Cardiac septum (tissue), 1 donor: ENCODE measurements at places on chromosomes 16 and 17. TPM values are rescaled to one million over a fixed set of nuclear protein-coding genes. Genes with fewer than 3 reads are reported as not detected.
A peak's percentile ranks its signal among the peaks of the same experiment; 100 is the strongest.

- no peak for DNase-seq
These were observed 14.4 kb upstream of the CBX8 start for GRCh38 chr17:79811011-79811867.

GRCh38 chr16:6969594-6969993, 363.1 kb upstream of the RBFOX1 start:
- no peak for DNase-seq

- no peak for DNase-seq
These were observed 398.8 kb upstream of the SALL1 start for GRCh38 chr16:51549836-51550235.

GRCh38 chr17:4534515-4534914, 20.7 kb downstream of the MYBBP1A start:
- no peak for DNase-seq

DNA sequence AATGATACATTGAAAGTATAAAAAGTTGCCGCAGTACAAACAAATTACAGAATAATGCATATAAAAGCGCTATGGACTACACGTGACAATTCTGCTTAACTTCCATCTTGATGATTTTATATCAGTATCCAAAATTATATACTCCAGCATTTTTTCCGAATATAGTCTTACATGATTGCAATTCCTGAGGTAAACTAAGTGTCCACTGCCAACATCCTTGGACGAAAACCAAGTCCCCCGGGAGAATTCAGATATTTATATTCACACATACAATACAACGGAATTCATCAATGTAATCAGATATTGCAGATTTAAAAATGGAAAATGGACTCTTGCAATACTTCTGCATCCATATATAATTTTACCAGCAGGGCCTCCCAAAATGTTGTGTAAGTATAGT, 8.9 kb upstream of the MYH11 start:
- no peak for DNase-seq

DNA sequence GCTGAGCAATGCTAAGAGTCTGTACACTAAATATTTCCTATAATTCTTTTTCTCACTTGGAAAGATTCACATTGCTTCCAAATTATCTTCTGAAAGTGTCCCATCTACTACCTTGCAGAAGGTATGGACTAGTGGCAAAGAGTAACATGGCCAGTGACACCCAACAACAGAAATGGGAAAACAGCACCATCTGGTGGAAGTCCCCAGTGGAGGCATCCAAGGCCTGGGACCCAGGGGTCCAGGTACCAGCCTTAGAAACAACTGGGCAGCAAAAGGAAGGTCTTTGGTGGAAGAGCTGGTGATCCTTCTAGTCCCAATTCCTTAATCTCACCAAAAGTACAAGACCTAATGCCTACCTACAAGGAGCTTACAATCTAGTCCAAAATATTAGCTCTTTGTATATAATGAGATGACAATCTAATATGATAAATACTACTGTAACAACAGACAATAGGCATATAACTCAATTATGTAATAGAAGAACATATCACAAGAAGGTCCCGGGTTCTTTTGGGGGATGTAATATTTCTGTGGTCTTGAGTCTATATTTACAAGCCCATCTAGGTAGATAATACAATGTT, 55.3 kb downstream of the SKAP1 start:
- no peak for DNase-seq

GRCh38 chr16:23979982-23980381, 144.2 kb downstream of the PRKCB start:
- no peak for DNase-seq

DNA sequence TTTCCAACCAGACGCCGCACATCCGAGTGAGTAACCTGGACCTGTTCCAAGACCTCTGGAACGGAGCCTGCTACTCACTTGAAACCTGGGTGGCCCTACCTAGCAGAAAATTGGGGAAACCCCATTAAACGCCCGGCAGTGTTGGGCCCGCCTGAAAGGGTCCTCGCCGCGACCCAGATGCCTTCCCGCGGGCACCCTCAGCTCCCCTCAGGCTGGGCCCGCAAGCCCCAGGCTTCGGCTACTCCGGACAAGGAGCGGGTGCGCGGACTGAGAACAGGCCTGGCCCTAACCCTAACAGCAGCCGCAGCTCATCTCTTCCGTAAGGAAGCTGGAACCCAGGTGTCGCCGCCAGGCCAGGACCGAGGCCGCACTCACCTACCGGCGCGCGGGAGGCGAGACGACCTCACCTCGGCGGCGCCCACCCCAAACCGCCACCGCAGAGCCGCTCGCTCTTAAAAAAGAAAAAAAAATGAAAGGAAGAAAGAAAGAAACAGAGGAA, 344 bp downstream of the PSME3IP1 start:
- DNase-seq = peak; percentile 77

DNA sequence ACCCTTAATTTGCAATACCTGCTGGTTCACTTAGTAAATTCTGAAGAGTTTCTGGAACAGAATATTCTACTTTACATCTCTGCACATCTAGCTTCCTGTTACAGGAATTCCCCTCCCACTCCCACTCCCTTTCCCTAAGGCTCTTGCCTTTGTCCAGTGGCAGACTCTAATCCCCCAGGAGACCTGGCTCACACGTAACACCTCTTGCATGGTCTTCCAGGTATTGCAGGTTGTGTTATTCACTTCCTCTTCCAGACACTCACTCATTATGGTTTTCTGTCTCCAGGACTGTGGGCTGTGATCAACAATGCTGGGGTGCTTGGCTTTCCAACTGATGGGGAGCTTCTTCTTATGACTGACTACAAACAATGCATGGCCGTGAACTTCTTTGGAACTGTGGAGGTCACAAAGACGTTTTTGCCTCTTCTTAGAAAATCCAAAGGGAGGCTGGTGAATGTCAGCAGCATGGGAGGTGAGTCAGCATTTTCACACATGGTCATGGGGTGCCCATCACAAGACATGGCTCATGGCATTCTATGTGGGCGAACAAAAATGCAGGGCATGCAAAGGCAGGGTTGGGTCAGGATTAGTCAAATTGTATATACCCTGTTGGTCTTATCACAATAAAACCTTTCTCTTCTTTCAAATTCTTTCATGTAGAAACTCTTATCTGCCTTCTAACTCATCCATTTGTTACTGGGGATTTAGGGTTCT, 35.8 kb downstream of the HSD17B2 start:
- DNase-seq = no peak

- DNase-seq = no peak
These were observed 609 bp upstream of the ZNF750 start for GRCh38 chr17:82840431-82840831.

Gene CDH13
- 108 TPM for total RNA-seq

DNA sequence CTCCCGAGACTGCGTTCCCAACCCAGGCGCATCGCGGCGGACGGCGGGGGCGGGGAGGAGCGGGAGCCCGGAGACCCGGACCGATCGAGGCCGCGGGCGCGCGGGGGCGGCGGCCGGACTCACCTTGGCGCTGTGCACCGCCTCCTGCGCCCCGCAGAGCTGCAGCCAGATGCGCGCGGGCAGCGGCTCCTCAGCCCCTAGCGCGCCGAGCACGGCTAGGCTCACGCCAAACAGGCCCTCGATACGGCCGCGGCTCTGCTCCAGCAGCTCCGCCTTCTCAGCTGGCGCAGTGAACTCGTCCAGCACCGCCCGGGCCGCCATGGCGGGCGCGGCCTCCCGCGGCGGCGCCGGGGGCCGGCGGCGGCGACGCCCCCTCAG, 339 bp downstream of the N4BP1 start:
- peak; percentile 82 for DNase-seq

- no peak for DNase-seq
These were observed 40.3 kb upstream of the SNN start for GRCh38 chr16:11627822-11628457.

- DNase-seq = no peak
These were observed 44.4 kb downstream of the BRD7 start for GRCh38 chr16:50324345-50324744.

GRCh38 chr16:84323606-84324005, 28.9 kb downstream of the WFDC1 start:
- DNase-seq = no peak

GRCh38 chr17:68004201-68004600, 7.9 kb upstream of the C17orf58 start:
- DNase-seq = no peak

Gene NAGS
- 0.51 TPM for total RNA-seq

DNA sequence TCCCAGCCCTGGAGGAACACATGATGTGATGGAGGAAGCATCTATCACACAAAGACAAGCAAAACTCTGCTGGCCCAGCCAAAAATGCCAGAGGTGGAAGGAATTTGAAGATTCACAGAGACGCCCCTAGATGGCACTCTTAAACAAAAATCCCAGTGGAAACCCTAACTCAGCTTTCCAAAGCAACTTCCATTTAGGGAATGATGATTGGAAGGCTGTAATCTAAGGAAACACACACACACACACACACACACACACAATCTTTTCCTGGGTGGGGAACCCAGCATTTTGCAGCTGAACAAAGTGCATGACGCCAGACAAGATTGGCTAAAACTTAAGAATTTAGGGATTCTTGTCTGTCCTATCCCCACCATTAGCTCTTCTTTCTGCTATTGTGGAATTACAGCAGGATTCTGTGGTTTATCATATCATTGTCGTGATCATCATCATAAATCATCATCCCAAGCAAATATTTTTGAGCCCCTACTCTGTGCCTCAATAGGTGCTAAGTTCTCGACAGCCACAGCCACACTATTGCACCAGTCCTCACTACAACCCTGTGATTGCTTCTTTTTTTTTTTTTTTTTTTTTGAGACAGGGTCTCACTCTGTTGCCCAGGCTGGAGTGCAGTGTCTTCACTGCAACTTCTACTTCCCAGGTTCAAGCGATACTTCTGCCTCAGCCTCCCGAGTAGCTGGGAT, 1.6 kb upstream of the LDAF1 start:
- DNase-seq = no peak

DNA sequence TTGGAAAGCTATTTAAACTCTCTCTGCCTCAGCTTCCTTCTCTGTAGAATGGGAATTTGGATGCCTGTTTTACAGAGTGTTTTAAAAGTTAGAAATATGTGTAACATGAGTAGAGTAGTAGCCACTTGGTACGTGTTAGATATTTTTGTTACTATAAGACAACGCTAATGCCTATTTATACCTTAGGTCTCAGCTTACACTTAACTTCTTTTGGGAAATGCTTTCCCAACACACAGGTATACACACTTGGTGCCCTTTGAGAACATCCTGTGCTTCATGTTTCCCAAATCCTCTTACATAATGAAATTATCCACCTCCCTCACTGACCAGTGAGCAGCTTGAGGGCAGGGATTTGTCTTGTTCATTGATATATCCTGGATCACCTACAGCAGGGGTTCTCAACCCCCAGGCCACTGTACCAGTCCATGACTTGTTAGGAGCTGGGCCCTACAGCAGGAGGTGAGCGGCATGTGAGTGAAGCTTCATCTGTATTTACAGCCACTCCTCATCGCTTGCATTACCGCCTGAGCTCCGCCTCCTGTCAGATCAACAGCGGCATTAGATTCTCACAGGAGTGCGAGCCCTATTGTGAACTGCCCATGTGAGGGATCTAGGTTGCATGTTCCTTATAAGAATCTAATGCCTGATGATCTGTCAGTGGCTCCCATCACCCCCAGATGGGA, 33.5 kb downstream of the ARSG start:
- DNase-seq = no peak

- no peak for DNase-seq
These were observed 88.5 kb downstream of the HELZ start for GRCh38 chr17:67156269-67157199.

Gene NPTX1
- total RNA-seq = 0.62 TPM

GRCh38 chr16:17744921-17745572, 274.3 kb upstream of the XYLT1 start:
- DNase-seq = no peak

Gene MYO1C
- total RNA-seq = 209 TPM

DNA sequence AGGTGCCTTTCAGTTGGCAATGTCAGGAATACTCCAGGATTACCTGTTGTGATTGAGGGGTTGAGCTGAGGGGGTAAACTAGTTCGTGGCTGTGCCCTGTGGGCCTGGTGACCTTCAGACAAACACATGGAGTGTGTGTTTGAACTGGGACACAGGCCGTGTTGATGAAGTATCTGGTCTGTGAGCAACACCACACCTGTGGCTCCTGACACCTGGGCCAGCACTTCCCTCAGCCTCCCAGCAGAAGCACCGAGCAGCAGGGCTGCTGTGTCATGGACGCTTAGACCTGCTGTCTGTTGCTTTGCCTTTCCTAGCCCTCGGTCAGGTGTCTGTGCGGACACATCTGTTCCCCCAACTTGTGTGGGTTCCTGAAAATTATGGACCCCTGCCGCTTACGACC, 82.9 kb downstream of the KSR1 start:
- DNase-seq = no peak

DNA sequence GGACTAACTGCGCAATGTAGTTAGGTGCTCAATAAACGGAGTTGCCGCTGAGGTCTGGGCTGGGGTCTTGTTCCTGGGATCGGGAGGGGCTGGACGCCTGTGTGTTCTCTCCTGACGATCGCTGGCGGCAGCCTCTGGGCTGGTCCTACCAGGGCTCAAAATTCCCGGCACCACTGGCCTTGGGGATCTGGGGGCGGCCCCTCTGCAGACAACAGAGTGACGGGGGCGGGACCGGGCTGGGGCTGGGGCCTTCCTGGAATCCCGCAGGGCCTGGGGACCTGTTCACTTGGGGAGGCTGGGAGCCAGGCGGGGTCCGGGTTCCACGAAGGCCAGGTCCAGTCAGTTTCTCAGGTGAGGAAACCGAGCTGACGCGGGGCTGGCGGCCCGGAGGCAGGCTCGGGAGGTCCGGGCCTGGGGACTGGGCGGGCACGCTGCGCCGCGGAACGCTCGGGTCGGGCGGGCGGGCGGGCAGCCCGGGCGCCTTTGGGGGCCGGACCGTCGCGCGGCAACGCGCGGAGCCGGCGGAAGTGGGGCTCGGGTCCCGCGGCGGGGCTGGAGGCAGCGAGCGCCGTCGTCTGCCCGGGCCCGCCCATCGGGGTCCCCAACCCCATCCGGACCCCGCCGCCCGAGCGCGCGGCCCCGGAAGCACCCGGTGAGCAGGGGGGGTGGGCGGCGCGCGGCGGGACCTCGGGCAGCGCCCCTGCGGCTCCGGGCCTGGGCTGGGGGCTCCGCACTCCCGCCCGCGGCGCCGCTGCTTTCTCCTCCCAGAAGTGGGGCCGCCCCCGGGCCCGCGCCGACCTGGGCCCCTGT, at the start of gene PIGQ:
Gene PIGQ, plus strand, starts transcription at position 524 of the 810 bp plus-strand sequence. CDS start 4,107 bp downstream, outside the sequence.
- DNase-seq = peak; percentile 89

DNA sequence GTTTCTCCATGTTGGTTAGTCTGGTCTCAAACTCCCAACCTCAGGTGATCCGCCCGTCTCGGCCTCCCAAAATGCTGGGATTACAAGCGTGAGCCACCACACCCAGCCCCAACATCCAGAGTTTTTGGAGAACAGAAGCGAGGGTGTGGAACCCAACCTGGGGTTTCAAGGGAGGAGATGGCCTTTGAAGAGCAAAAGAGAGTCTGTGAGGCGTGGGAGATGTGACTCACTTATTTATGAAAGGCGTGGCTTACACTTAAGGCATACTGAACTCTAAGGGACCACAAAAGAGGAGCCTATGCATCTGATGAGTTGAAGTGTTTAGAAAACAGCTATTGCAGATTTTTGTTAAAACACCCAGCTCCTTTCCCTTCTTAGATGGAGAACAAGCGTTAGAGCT, 18.9 kb downstream of the ARSG start:
- no peak for DNase-seq

GRCh38 chr17:48915459-48916282, 7.5 kb downstream of the UBE2Z start:
- no peak for DNase-seq
